ENCODE measurements at places on chromosomes 7 and 10. TPM values are rescaled to one million over a fixed set of nuclear protein-coding genes. Genes with fewer than 3 reads are reported as not detected.

DNA sequence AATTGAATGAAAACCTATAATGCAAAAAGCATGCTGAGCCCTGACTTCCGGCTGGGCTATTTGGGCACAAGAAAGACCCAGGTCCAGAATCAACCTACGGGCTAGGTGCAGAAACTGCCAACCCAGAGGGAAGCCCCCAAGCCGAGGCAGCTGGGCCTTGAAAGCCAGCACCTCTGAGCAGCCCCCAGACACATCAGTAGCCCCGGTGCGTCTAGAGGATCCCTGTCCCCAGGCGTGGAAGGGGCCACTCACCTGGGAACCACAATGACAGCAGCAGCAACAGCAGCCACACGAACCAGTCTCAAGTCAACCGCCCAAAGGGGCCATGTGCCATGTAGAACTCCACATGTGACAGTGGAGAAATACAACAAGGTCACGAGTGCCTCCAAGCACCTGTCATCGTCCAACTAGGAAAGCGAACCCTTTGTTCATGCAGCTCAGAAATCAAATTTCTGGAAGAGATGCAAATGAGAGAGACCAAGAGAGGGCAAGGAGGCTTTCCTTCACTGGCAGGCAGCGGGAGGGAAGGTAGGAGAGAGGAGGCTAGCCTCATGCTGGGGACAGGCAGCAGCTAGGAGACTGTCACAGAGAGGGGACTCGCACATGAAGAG is 57.5 kb upstream of the CHST15 start:
- H3K4me3 ChIP-seq = no peak overlapping the region
- H3K36me3 ChIP-seq = no peaks in the 10 kb centered on the region
- no peaks in the 10 kb centered on the region for H3K27me3 ChIP-seq
- DNase-seq = no peak

The DYNC1I1 gene
- total RNA-seq = 0.17 TPM

The CALML3 gene
- not detected for total RNA-seq

The PLCE1 gene
- total RNA-seq = 0.33 TPM

DNA sequence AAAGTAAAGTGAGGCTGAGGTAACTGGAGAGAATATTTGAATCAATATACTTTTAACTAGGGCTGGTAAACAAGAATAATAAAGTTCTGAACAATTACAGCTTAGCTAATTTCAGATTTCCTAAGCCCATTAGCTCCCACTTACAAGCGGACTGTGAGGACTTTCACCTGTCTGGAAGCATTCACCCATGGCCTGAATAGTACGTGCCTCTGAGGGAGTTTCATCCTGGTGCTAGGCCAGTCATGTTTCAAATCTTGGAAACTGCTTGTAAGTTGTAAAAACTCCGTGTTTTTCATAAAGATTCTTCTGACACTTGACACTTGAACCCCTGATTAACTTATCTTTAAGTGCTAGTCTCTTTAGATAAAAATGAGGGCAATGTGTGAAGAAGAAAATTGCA is 975.2 kb upstream of the GHITM start:
- no peaks in the 10 kb centered on the region for H3K36me3 ChIP-seq
- no peak overlapping the region for H3K27ac ChIP-seq
- H3K4me1 ChIP-seq = no peaks in the 10 kb centered on the region
- no peak overlapping the region for H3K4me3 ChIP-seq

The ELN gene
- total RNA-seq = 2.1 TPM

The CCDC7 gene
- total RNA-seq = 18.0 TPM

The TAC1 gene
- under 0.01 TPM for total RNA-seq

The CCDC126 gene
- total RNA-seq = 9.7 TPM

The TEX47 gene
- total RNA-seq = not detected

- DNase-seq = peak; percentile 37
- no peaks in the 10 kb centered on the region for H3K27me3 ChIP-seq
- no peak overlapping the region for H3K4me3 ChIP-seq
- H3K27ac ChIP-seq = no peak overlapping the region
- H3K36me3 ChIP-seq = no peaks in the 10 kb centered on the region
- no peaks in the 10 kb centered on the region for H3K4me1 ChIP-seq
These were observed 76.1 kb upstream of the CPXM2 start for GRCh38 chr10:123967626-123968243.

GRCh38 chr7:46812101-46812675 is 769.7 kb downstream of the TNS3 start:
- no peaks in the 10 kb centered on the region for H3K36me3 ChIP-seq
- no peaks in the 10 kb centered on the region for H3K27me3 ChIP-seq
- H3K27ac ChIP-seq = no peak overlapping the region
- H3K4me1 ChIP-seq = peaks cover 10% of the 10 kb centered on the region
- DNase-seq = no peak

DNA sequence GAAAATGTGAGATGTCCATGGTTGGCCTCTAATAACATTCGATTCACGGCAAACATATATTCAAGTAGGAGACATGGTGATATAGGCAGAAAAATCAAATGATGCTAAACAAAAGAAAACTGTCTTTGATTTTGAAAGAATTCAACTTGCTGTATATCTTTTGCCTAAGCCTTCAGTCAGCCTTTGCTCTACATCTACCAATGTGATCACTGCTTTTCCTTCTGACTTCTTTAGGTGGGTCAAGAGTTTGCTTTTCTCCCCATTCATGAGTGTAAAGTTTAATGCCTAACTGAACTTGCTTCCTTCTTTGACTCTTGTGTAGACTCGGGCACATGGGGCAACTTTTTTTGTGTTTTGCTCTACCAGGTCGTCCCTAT is 417 bp upstream of the HIF1AN start:
- DNase-seq = no peak
- peaks cover 5% of the 10 kb centered on the region for H3K36me3 ChIP-seq
- H3K4me1 ChIP-seq = peaks cover 2% of the 10 kb centered on the region
- H3K27me3 ChIP-seq = no peaks in the 10 kb centered on the region

DNA sequence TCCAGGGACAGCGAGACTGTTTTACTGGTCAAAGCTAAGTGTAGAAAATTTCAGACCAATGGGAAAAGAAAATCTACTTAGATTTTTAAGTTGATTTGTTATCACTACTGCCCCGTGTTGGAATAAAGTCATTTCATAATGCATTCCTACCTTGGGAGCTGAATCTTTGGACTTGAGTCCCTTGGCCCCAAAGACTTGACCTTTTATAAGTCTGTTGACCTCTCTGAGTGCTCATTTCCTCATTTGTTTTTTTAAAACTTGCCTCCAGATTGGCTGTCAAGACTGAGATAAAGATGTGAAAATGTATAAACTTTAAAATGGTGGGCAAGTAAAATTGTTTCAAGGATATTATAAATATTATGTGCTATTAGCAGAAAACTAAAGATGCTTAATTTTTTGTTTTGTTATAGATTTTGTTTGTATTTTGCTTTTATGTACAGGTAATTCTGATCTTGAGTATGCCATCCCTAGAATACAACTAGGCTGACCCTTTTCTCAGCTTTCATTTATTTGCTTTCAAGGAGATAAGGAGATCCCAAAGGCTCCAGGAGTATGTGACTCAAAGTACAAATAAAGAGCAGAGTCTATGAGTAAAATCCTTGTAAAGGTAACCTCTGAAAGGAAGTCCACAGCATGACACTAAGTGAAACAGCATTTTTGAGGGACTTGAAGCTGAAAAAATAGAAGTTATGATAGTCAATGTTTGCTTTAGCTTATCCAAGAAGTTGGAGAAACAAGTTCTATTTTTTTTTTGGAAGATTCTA is 54.6 kb downstream of the TMEM26 start:
- H3K4me3 ChIP-seq = no peak overlapping the region
- H3K36me3 ChIP-seq = no peaks in the 10 kb centered on the region
- H3K27ac ChIP-seq = no peak overlapping the region
- no peaks in the 10 kb centered on the region for H3K4me1 ChIP-seq

DNA sequence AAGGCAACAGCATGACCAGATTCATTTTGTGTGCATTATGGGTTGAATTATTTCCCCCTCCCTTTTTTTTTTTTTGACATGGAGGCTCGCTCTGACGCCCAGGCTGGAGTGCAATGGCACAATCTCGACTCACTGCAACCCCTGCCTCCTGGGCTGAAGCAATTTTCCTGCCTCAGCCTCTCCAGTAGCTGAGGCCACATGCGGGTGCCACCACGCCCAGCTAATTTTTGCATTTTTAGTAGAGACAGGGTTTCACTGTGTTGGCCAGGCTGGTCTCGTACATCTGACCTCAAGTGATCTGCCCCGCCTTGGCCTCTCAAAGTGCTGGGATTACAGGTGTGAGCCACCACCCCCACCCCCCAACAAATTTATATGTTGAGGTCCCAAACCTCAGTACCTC is 42.0 kb downstream of the ZNF783 start:
- DNase-seq = no peak
- no peaks in the 10 kb centered on the region for H3K4me1 ChIP-seq
- no peaks in the 10 kb centered on the region for H3K36me3 ChIP-seq

GRCh38 chr10:129394518-129395328 is 72.3 kb upstream of the MGMT start:
- H3K4me3 ChIP-seq = no peak overlapping the region
- no peaks in the 10 kb centered on the region for H3K36me3 ChIP-seq
- no peaks in the 10 kb centered on the region for H3K27me3 ChIP-seq

- no peak overlapping the region for H3K27ac ChIP-seq
- no peak overlapping the region for H3K4me3 ChIP-seq
- no peaks in the 10 kb centered on the region for H3K36me3 ChIP-seq
- H3K4me1 ChIP-seq = no peaks in the 10 kb centered on the region
- no peak for DNase-seq
These were observed 117.8 kb downstream of the WDR37 start for GRCh38 chr10:1174022-1174421.

The CASD1 gene
- total RNA-seq = 14.2 TPM

The OPALIN gene
- not detected for total RNA-seq

The C10orf53 gene
- not detected for total RNA-seq

DNA sequence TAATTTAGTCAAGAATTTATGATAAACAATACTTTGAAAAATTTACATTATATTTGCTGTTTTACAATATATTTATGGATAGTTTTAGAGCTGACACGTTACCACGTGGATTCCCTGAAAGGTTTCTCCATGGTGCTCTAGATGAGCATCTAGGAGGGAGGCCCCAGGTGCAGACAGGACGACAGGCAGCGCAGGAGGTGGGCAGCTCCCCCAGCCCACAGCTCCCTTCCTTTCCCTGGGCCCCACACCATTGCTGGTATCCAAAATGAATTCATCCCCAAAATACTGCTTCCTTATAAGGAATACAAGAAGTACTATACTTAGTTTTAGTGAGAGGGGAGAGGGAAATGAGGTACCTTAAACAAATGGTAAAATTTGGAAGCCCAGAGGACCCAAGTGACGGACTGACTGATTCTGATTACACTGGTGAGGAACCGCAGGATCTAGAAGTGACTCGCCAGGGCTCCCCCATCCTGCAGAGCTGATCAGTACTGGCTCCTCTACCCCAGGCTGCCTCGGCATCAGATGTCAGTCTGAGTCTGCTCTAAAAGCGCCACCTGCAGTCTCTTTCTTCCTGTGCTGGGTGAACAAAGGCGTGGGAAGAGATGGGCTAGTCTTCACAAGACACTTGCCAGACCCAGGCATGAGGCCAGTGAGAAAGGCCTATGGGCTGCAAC is 89.2 kb downstream of the DLG5 start:
- no peaks in the 10 kb centered on the region for H3K27me3 ChIP-seq
- no peak overlapping the region for H3K4me3 ChIP-seq
- H3K36me3 ChIP-seq = peaks cover 28% of the 10 kb centered on the region
- peaks cover 6% of the 10 kb centered on the region for H3K4me1 ChIP-seq
- no peak overlapping the region for H3K27ac ChIP-seq
- DNase-seq = peak; percentile 39

- no peaks in the 10 kb centered on the region for H3K27me3 ChIP-seq
- no peaks in the 10 kb centered on the region for H3K4me1 ChIP-seq
- no peak overlapping the region for H3K4me3 ChIP-seq
- peak; percentile 18 for DNase-seq
- no peaks in the 10 kb centered on the region for H3K36me3 ChIP-seq
These were observed 33.4 kb upstream of the PFKP start for GRCh38 chr10:3033925-3034324.

DNA sequence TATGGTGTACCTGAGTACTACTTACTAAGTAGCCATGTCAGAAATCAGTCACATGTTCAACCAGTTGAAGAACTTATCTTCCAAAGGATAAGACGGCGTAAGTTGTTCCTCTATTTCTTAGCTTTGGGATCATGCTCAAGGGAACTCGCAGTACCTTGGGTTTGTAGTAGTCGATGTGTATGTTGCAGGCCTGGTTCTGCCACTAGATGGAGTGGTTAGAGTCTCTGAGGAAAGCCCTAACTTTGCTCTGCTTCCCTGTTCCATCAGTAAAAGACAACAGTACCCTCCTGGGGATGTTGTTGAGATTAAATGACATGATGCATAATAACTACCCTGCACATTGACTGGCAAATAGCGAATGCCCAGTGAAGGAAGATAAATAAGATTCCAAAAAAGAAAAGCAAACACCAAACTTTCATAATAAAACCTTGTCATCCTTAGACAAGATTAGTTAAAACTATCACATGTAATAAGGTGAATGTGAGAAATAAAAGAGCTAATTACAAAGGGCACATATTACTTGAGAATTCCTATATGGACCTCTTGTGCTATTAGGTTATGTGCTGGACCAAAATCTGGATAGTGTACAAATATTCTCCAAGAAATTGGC is 165.9 kb downstream of the ABCA13 start:
- no peaks in the 10 kb centered on the region for H3K27me3 ChIP-seq
- no peaks in the 10 kb centered on the region for H3K4me1 ChIP-seq
- no peaks in the 10 kb centered on the region for H3K36me3 ChIP-seq
- no peak overlapping the region for H3K4me3 ChIP-seq

The BTBD16 gene
- total RNA-seq = not detected

DNA sequence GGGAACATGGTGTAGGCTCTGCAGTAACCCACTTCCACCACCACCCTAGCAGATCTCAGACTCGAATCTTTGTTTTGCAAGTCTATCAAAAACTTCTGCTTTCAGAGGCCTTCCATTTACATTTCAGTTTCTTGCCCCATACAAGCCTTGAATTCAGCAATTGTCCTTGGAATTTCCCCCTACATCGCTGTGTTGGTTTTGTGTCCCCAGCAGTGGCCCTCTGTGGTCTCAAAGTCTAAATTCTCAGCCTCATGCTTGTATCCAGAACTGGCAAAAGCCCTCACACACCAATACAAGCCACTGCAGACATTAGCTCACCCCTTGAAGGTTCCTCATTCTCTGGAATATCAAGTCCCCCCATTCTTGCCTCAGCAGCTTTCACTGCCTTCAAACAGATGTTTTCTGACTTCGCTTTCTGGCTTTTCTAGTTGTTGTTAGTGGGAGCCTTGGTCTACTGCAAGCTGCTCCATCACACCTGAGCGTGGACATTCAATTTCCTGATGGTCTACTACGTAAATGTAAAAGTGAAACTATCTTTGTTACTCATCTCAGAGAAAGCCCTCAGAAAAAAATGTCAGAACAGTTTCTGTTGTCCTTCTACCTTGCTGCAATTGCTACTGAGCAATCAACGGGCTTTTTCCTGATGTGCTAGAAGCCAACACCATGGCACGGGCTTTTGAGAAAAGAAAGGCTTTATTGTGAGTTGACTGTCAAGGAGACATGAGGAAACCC is 1.8 kb upstream of the NUB1 start:
- no peaks in the 10 kb centered on the region for H3K27me3 ChIP-seq
- DNase-seq = no peak
- no peak overlapping the region for H3K4me3 ChIP-seq
- no peak overlapping the region for H3K27ac ChIP-seq
- H3K36me3 ChIP-seq = no peaks in the 10 kb centered on the region
- no peaks in the 10 kb centered on the region for H3K4me1 ChIP-seq

The HTRA1 gene
- 109 TPM for total RNA-seq

The CRYGN gene
- 0.50 TPM for total RNA-seq

The AKR1D1 gene
- total RNA-seq = not detected

The FAM25G gene
- total RNA-seq = not detected

The OPN1SW gene
- not detected for total RNA-seq

The CARD11 gene
- not detected for total RNA-seq

GRCh38 chr10:4243169-4243568 is 458.2 kb upstream of the KLF6 start:
- peaks cover 18% of the 10 kb centered on the region for H3K4me1 ChIP-seq
- peak overlapping the region; percentile 97 for H3K27ac ChIP-seq
- H3K36me3 ChIP-seq = no peaks in the 10 kb centered on the region
- H3K4me3 ChIP-seq = peak overlapping the region; percentile 36
- no peaks in the 10 kb centered on the region for H3K27me3 ChIP-seq

All from fibroblast of lung (primary cell).